ENCODE measurements at places on chromosomes 5 and 9.

DNA sequence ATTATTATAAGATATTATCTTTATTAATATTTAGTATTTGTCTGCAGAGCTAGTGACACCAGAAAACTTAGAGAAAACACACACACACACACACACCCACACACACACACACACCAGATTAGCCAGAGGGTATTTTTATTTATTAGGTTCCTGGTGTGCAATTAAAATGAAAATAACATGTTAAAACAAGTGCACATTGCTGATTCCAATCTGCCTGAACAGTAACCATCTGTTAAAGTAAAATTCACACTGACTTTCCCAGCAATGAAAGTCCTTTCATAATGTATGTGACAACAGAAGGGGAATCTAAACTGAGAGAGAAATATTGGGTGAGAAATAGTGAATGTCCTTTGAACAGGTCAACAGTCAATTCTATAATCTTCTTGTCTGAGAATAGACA lies 2323.5 kb upstream of the ACO1 start:
- no peak for DNase-seq

DNA sequence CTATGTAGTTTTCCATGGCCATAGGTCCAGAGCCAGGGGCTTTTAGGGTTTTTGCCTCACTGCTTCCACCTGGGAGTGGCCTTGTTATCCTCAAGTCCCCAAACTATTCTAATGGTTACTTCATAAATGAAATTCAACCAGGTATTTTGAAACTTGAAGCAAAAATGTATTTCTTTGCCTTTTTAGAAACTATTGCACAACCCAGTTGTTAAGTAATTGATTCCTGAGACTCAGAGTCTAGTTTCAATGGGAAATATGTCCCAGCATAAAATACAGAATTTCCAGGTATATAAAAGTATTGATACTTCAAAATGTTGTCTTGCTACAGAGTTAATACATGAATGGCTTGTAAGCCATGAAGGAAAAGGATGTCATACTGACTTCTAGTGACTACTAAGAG lies 456.2 kb upstream of the DAB2 start:
- DNase-seq = no peak

- no peak for DNase-seq
Measured at GRCh38 chr9:130396581-130396980, 48.2 kb upstream of the ASS1 start.

- DNase-seq = no peak
Measured at GRCh38 chr9:89405826-89406225, 87.5 kb downstream of the SECISBP2 start.

DNA sequence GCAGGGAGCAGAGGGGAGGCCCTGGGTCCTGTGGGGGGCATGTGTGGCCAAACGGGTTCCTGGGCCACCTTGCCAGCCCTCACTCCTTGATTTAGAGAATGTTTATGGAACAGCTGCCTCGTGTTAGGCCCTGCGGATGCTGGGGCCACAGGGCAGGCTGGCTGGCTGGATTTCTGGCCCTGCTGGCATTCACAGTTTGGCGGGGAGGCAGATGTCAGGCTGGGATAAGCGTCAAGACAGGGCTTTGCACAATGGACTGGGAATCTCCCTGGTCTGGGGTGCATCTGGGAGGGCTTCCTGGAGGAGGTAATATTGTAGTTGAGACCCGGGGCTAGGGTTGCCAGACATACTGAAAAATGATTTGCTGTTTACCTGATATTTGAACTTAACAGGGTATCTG lies 13.8 kb downstream of the NCS1 start:
- no peak for DNase-seq

DNA sequence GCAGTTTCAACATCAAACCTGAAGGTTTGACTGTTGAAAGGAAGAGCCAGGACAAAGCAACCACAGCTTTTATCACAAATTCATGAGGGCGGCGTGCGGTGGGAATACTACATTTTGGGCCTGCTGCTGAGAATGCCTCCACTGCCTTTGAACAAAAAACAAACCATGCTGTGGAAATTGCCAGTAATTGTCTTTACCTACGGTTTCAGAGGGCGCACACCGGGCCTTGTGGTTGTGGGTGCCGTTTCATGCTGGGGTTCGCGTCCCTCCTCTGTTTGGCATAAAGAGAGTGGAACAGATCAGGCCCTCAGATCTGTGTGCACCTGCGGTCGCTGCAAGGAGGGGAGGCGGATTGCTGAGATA lies 27.6 kb upstream of the TCF7 start:
- DNase-seq = no peak

- DNase-seq = no peak
Measured at GRCh38 chr9:108081112-108081511, 591.5 kb upstream of the KLF4 start.

- DNase-seq = peak; percentile 29
Measured at GRCh38 chr9:93501406-93501805, 48.0 kb upstream of the FAM120AOS start.

- DNase-seq = no peak
Measured at GRCh38 chr5:160029004-160029403, 20.1 kb downstream of the TTC1 start.

- no peak for DNase-seq
Measured at GRCh38 chr5:74282490-74282889, 358.0 kb downstream of the ENC1 start.

GRCh38 chr9:126704892-126705766 lies 91.4 kb downstream of the LMX1B start:
- peak; percentile 88 for DNase-seq

DNA sequence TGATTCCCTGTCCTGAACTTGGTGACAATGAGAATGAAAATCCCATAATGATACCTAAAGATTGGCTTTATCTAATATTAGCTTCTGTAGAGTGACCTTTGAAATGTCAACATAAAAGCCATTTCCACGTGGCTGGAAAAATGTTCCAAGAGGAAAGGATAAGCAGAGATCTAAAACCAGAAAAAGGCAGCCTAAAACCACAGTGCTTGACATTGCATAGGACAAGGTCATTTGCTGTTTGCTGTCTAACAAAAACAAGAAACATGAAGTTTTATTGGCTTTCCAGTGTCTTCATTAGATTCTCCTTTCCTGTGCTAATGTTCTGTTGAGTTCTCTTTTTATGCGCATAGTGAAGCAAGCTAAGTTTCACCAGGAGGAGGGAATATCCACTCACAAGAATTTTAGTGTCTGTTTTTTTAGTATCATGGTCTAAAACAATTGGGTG lies 44.6 kb downstream of the CPEB4 start:
- no peak for DNase-seq

- DNase-seq = peak; percentile 78
Measured at GRCh38 chr9:109816490-109816889, 36.5 kb downstream of the PALM2AKAP2 start.

GRCh38 chr9:136297016-136297691 lies 6.7 kb downstream of the CCDC187 start:
- no peak for DNase-seq

- peak; percentile 10 for DNase-seq
Measured at GRCh38 chr9:37300620-37301019, 121.9 kb upstream of the GRHPR start.

DNA sequence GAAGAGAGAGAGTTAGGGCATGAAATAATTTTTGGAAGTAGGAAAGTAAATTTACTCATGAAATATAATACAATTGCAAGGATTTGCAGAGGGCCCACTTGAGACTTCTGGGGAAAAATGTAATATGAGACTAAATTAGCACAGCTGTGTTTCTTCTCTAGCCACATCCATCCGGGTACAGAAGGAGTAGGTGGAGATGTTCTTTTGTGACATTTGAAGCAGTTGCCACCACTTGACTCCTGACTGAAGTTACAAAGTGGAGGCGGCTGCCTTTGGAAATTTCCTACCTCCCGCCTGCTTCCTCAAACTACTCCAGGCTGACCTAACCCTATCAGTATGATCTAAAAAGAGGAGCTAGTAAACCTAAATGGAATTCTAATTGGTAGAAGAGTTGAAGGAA lies 58.1 kb upstream of the SHISAL2B start:
- DNase-seq = no peak

DNA sequence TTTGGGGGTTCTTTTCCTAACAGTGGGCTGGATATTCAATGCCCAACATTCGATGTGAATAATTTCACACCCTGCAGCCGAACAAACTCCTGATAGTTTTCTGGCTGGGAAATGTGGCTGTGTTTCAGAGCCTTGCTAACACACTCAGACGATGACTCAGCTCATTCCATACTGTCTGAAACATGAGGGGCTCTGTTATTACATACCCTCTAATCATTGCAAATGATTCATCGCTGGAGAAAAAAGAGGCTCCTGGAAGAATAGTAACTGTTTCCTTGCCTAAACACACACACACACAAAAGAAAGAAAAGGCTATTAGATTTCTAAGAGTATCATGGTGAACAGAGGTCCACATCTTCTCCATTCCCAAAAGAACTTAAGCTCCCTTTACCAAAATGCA lies 75.8 kb downstream of the OXCT1 start:
- peak; percentile 79 for DNase-seq

GRCh38 chr5:15026944-15027343 lies 155.4 kb upstream of the ANKH start:
- DNase-seq = no peak

DNA sequence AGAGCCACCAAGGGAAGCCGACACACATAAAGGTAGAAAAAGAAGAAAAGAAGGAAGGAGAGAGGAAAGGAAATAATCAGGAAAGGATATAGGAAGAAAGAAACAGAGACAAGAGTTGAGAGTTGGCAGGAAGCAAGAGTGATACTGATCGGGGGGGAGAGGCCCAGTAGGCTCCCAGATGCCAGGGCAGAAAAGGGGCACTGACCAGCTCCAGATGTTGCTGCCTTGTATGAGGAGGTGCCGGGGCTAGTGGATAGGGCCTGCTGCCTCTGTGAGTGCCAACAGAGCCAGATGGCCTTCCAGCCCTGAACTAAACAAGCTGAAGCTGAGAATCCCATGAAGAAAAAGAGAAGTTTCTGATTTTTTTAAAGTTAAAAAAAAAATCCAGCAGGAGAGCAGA lies 82.0 kb upstream of the TRIM32 start:
- DNase-seq = no peak

GRCh38 chr5:135135530-135136226 lies 101.7 kb upstream of the PITX1 start:
- DNase-seq = peak; percentile 74

GRCh38 chr5:173746047-173746646 lies 129.7 kb upstream of the BOD1 start:
- no peak for DNase-seq

- DNase-seq = no peak
Measured at GRCh38 chr5:88845081-88845697, 37.8 kb downstream of the MEF2C start.

GRCh38 chr9:94768766-94769165 lies 42.3 kb downstream of the AOPEP start:
- DNase-seq = no peak

DNA sequence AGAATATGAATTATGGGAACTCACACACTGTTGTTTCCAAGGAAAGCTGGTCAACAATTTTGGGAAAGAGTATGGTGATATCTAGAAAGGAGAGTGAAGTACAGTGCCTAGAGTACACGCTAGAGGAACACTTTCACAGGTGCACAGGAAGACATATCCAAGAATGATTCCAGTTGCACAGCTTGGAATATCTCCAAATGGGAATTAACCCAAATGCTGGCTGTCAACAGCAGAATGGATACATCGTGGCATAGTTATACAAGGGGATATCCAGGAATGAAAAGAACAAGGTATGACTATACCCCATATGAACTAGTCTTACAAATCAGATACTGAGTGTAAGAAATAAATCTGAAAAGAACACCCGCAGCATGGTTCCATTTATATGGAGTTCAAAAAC lies 231.3 kb downstream of the FSTL4 start:
- no peak for DNase-seq

- no peak for DNase-seq
Measured at GRCh38 chr9:104765138-104765537, 1.2 kb downstream of the NIPSNAP3B start.

- no peak for DNase-seq
Measured at GRCh38 chr5:76169146-76169905, 86.1 kb downstream of the SV2C start.

- DNase-seq = no peak
Measured at GRCh38 chr5:71743155-71743554, 24.1 kb downstream of the CARTPT start.

DNA sequence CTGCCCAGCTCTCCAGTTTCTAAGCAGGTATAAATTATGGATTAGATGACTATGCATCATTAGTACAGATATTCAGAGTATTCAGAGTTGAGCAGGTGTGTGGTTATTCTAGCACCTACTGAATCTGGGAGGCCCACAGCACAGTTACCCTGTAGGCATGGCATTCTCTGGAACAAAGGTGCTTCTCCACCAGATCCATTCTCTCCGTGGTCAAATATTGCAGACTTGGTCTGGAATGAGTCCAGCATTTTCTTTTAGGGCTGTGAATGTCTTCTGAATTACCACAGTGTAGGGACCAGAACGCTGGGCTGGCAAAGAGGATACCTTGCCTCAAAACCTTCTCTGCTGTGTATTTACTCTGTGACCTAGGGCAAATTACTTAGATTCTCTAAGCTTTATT lies 116.8 kb downstream of the ARHGAP26 start:
- DNase-seq = no peak

DNA sequence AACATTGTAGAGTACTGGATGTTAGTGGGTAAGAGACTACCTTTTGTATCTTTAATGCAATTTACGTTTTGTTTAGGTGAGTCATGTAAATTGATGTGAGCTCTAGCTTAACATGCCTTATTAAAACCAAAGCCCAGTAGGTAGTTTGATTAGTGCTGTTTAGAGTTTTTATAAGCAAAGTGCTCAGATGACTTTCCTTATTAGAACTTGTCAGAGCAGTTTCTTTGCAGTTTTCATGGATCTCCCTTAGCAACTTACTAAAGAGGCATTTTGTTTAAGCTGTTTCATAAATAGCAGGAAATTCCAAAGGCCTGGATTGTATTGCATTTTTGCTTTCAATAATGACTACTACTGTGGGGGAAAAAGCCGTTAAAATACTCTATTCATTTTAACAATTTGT lies 14.5 kb downstream of the ZSWIM6 start:
- no peak for DNase-seq

DNA sequence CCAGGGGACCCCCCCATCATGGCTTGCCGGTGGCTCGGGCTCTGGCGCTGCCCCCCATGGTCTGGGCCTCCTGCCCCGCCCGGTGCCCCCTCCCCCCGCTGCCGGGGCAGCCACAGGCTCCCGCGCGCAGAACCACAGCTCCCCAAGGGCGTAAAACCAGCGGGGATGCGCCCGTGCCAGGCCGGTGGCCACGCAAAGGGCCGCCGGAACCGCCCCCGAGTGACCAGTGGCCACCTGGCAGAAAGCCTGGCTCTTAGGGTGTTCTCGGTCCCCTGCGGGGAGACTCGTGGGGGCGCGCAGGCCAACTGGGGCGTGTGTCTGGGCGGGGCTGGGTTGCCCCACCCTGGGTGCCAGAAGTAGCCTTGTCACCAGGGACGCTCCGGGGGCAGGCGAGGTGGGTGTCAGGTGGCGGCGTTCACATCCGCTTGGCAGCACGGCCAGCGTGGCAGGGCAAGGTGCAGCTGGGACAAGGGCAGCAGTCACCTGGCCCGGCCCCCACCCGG lies 515 bp upstream of the AGPAT2 start:
- no peak for DNase-seq

- DNase-seq = peak; percentile 43
Measured at GRCh38 chr5:82259172-82259800, 18.9 kb downstream of the RPS23 start.

GRCh38 chr5:149851211-149851610 lies 93.4 kb downstream of the PDE6A start:
- no peak for DNase-seq

- peak; percentile 45 for DNase-seq
Measured at GRCh38 chr9:91530829-91531228, 107.2 kb upstream of the NFIL3 start.

Data from GM03348 (cell line).